Right lung (tissue), 10 donors: ENCODE measurements at places on chromosomes 1 and 21. TPM values are rescaled to one million over a fixed set of nuclear protein-coding genes. Genes with fewer than 3 reads are reported as not detected.

DNA sequence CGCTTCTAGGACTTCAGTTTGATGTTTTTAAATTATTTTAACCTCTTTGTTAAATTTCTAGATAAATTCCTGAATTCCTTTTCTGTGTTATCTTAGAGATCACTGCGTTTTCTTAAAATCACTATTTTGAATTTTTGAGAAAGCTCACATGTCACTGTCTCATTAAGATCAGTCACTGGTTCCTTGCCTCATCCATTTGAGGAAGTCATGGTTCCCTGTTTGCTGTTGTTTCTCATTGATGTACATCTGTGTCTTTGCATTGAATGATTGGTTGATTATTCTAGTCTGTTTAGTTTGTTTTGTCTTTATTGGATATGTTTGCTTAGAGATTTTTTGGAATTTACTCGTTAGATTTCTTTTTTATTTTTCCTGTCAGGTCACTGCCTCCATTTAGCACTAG lies 50.1 kb downstream of the CRP start:
- DNase-seq, result no peak

- no peak for DNase-seq
Measured at GRCh38 chr1:54403808-54404261, 2.4 kb downstream of the SSBP3 start.

The ACTL8 gene
- not detected for polyA plus RNA-seq

- DNase-seq, result no peak
Measured at GRCh38 chr1:36080236-36080635, 3.7 kb upstream of the TEKT2 start.

- no peak for DNase-seq
Measured at GRCh38 chr1:175814885-175815284, 71.5 kb upstream of the TNR start.

DNA sequence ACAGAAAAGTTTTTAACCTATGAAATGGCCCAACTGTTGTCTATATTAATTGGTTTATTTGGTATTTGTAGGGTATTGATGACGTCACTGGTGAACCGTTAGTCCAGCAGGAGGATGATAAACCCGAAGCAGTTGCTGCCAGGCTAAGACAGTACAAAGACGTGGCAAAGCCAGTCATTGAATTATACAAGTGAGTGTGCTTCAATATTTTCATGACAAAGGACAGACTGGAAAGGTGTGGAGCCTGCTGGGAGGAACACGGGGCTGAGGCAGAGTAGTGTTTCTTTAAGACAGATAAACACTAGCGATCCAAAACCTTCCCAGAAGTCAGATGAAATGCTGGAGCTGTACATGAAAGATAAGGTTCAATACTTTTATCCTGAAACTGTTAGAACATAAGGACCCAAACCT lies 76.7 kb downstream of the AK4 start:
- DNase-seq, result no peak

- no peak for DNase-seq
Measured at GRCh38 chr1:145991735-145992412, 4.5 kb downstream of the TXNIP start.

The TRIM67 gene
- polyA plus RNA-seq, result 0.51 TPM

The KDF1 gene
- 7.5 TPM for polyA plus RNA-seq

GRCh38 chr1:55812281-55812680 lies 597.1 kb upstream of the USP24 start:
- DNase-seq, result no peak

The KCNE1 gene
- polyA plus RNA-seq, result 2.6 TPM

The GRIK1 gene
- 0.67 TPM for polyA plus RNA-seq

The HES3 gene
- polyA plus RNA-seq, result not detected

GRCh38 chr1:79079770-79080169 lies 73.2 kb upstream of the ADGRL4 start:
- no peak for DNase-seq
